Caudate nucleus (tissue), 63 donors: ENCODE measurements at places on chromosomes 4 and X.

DNA sequence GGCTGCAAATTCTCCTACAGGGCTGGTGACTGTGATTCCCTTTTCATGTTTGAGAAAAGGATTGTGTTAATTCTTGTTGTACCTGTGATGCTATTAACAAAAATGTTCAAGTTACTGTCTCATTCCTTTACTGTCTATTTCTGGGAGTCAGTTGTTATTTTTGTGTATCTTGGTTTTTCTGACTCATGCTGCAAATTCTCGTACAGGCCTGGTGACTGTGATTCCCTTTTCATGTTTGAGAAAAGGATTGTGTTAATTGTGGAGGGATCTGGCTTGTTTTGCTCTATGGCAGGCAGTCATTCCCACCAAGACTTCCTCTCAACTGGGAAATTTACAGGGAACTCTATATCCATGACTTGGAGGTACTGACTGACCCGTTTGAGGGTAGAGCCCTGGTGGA lies 693.4 kb upstream of the INTU start:
- no peak for DNase-seq

DNA sequence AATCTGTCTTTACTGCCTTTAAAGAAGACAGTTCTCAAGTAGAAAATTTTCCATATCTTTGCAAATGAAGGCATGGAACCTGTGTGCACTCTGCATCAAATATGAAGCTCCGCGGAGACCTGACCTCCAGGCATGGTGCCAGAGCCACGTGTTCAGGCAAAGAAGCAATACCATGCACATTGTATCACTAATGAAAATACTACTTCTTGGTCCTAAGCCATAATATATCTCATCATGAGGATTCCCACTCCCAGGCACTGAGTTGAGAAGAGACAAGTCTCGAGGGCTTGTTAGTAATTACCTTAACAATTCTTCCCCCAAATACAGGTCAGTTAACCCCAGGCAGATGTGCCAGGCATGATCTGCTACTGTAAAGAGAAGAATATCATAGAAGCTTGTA lies 56.7 kb downstream of the PCDH19 start:
- no peak for DNase-seq

GRCh38 chr4:118289794-118290193 lies 63.0 kb downstream of the PRSS12 start:
- no peak for DNase-seq

DNA sequence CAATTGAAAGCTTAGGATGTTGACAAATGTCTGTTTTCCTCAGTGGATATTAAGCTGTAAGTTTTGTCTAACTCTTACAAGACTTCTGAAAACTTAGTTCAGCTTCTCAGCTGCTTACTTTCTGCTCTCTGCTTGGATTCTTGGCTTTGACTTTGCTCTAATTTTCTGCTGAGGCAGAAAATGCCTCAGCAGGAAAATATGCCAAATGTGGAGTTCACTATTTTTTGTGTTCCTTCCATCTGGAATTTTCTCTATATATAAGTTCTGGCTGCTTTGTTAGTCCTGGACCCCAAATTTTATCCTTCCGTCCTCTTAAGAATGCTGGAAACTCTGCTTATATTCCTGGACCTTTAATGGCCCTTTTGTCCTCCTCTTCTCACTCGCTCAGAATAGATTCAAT lies 352.6 kb upstream of the NWD2 start:
- no peak for DNase-seq

DNA sequence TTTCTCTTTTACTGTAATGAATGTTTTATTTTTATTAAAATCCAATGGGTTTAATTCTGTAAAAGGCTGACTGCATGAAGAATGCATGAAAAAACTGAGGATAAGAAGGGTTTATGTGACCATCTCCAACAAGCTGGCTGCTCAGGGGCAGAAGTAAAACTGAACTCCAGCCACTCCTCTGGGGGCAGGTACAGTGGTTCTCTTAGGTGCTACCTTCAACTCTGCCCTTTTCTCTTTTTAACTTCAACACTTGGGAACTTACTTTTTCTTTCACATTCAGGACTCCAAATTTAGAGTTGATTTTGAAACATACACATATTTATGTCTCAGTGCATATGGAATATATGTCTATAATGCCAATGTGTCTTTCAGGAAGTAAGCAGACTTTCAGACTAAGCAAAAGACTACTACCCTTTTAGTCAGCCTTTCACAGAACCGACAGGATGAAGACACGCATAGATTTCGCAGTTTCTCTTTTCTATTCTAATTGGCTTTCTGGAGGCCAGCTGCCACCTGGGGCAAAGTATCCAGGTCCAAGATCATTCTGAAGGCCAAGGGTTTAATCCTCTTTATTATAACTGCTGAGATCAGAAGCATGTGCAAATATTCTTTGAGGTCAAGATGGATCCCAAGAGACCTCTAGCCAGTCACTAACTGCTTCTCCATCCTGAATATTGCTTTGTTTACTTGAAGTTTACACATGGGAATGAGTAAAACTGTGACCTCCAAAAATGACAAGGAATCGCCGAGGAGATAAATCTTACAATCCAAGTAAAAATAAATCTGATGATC lies 30.7 kb downstream of the HS3ST1 start:
- no peak for DNase-seq

GRCh38 chr4:114077610-114078009 lies 98.2 kb upstream of the ARSJ start:
- DNase-seq, result no peak

GRCh38 chr4:4394644-4395043 lies 7.7 kb downstream of the NSG1 start:
- no peak for DNase-seq

DNA sequence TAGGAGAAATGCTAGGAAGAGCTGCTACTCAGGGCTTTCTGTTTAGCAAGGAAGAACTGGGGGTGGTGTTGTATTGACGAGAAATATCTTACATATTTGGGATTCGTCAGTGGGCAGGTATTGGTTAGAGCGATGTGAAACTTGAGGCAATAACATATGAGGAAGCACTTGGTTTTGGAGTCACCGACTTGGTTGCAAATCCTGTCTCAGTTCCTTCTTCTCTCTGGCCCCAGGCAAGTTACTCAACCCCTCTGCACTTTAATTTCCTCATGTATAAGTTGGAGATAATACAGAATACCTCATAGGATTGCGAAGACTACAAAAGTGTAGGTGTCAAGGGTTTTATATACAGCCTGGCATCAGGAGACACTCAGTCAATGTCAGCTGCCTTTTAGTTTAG lies 34.1 kb downstream of the GPAT3 start:
- no peak for DNase-seq

DNA sequence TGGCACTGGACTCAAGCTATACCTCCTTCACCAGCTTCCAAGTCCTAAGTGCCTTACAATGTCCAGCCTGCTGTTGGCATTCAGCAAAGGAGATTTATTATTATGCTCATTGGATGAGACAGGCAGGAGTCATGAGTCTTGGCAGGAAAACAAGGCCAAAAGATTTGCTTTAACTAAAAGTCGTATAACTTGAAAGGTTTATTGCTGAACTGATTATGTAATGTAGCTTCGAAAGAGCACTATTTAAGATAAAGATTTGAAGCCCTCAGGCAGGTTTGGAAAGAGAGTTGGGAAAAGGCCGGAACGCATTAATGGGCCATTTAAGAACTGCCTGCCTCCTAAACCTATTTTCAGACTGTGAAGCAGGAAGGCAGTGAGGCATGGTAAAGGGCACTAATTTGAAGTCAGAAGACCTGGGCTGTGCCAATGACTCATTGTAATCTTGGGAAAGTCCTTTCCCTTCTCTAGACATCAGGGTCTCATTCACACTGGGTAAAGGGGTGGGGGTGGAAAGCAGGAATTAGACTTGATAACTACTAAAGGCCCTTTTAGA lies 280.5 kb upstream of the EDA2R start:
- no peak for DNase-seq

DNA sequence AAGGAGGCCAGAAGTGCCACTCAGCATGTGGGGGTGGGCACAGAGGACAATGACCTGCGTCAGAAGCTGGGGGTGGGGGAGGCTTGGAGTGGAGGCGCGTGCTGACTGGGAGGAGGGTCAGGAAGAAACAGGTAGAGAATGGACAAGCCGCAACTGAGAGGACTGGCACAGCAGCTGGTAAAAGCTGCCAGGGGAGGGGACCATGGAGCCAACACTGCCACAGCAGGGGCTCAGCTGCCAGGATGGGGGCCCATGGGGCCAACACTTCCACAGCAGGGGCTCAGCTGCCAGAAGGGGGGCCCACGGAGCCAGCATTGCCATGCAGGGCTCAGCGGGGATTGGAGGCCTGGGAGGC lies 19.1 kb downstream of the RNF212 start:
- no peak for DNase-seq
